Testis (tissue), 5 donors: ENCODE measurements at places on chromosomes 3 and 15. TPM values are rescaled to one million over a fixed set of nuclear protein-coding genes. Genes with fewer than 3 reads are reported as not detected.
A peak's percentile ranks its signal among the peaks of the same experiment; 100 is the strongest.

C3orf85 gene
- not detected for total RNA-seq

KIF23 gene
- total RNA-seq = 23.9 TPM

GJD2 gene
- 0.16 TPM for total RNA-seq

SLCO2A1 gene
- 2.2 TPM for total RNA-seq

OR5H6 gene
- not detected for total RNA-seq

- DNase-seq = peak; percentile 38
- H3K36me3 ChIP-seq = no peaks in the 10 kb centered on the region
Measured at GRCh38 chr3:169886671-169887070, 16.9 kb upstream of the LRRC31 start.

DNA sequence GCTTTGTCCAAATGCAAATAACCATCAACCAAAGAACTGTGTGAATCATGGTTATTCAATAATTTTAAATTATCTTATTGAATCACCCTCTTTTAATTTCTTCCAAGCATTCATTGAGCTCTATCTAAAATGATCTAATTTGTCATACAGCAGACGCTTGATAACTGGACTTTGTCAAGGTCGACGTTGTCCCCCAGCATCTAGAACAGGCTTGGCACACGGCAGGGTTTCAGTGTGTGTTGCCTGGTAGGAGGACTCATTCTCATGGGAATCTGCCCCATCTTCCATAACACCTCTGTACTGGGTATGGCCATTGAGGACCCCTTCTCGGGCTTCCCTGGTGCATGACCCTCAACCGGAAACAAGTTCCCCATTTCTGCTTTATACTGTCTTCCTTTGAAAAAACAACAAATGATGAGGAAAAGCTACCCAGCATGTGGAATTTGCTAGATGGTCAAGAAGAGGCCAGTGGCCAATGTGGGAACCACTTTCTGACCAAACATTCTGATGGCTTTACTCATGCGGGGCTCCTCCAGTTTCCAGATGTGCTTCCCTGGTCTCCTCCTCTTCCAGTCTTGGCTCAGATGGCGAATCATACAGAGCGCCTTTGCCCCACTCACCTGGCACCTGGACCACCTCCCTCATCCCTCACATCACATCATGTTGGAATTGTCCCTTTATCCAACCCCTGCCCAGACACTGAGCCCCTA lies 41.7 kb upstream of the SEC22A start:
- H3K4me3 ChIP-seq = no peak overlapping the region
- H3K4me1 ChIP-seq = peaks cover 7% of the 10 kb centered on the region
- no peak for DNase-seq
- H3K27ac ChIP-seq = no peak overlapping the region
- H3K27me3 ChIP-seq = no peaks in the 10 kb centered on the region

DNA sequence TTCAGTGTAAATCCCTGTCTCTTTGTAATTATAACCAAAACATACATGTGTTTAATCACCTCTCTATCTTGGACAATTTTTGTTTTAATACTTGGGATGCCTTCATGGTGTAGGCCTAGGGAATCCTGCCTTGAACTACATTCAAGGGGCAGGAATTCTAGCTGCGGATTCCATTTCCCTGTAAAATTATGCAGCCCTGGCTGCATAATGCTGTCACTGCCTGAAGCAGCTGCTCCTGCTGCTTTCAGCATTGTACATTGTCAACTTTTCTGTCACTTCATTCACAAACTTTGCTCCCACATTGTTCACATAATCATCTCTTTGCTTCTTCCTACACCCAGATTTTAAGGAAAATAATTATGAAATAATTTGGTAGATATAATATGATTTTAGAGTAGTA lies 638.7 kb downstream of the RBMS3 start:
- no peaks in the 10 kb centered on the region for H3K4me1 ChIP-seq
- DNase-seq = no peak
- H3K4me3 ChIP-seq = no peak overlapping the region
- H3K27me3 ChIP-seq = no peaks in the 10 kb centered on the region

GRCh38 chr3:104687362-104687761 lies 679.3 kb upstream of the ALCAM start:
- no peaks in the 10 kb centered on the region for H3K4me1 ChIP-seq
- H3K27ac ChIP-seq = no peak overlapping the region
- no peaks in the 10 kb centered on the region for H3K27me3 ChIP-seq
- no peaks in the 10 kb centered on the region for H3K36me3 ChIP-seq

DNA sequence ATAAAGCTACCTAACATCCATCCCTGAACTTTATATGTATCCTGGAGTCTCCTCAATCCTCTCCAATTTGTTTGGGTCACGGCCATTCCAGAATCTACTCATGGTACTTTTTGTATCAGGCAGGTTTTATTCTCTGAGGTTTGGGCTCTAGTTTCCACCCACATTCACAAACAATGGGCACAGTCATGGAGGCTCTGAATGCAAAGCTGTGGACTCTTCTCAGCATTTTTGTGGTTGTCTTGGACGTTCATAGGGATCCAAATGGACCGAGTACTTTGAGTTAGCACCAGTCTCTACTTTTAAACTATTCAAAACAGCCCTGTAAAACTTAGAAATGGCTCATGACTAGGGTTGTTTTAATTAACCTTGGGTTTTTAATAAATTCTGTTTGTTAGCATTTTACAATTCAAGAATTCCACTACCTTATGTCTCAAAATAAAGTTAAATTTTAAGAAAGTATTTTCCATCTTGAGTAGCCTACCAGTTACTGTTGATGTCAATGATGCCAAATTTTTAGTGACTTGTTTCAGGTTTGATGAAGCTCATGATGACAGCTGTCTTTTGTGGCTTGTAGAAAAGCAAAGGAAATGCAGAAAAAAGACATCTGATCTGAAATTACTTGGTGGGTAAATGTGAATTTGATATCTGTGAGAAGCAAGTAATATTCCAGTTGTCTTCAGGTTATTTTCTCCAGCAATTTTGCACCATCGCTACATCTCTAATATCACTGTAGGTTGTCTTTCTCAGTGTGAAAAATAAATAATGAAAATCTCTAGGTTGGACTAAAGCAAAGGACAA lies 275.7 kb upstream of the THBS1 start:
- H3K27ac ChIP-seq = no peak overlapping the region
- H3K4me3 ChIP-seq = no peak overlapping the region
- no peaks in the 10 kb centered on the region for H3K36me3 ChIP-seq

DNA sequence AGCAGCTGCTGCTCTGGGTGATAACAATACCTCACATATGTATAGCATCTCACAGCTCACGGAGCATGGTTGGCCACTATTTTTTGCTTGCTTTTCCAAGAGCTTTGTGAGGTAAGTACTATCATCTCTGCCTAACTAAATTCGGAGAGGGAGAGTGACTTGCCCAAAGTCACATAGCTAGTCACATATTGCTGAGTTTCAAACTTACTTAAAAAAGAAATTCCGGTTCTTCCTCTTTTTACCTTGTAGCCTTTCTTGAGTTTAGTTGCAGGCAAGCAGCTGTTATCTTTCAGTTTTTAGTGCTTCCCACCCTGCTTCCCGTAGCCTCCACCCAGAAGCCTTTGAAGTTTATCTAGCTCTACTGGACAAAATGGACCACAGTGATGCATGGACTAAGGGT lies 309.2 kb downstream of the PDCD6IP start:
- no peak overlapping the region for H3K4me3 ChIP-seq
- H3K36me3 ChIP-seq = no peaks in the 10 kb centered on the region
- no peaks in the 10 kb centered on the region for H3K27me3 ChIP-seq
- no peaks in the 10 kb centered on the region for H3K4me1 ChIP-seq
- H3K27ac ChIP-seq = no peak overlapping the region

DNA sequence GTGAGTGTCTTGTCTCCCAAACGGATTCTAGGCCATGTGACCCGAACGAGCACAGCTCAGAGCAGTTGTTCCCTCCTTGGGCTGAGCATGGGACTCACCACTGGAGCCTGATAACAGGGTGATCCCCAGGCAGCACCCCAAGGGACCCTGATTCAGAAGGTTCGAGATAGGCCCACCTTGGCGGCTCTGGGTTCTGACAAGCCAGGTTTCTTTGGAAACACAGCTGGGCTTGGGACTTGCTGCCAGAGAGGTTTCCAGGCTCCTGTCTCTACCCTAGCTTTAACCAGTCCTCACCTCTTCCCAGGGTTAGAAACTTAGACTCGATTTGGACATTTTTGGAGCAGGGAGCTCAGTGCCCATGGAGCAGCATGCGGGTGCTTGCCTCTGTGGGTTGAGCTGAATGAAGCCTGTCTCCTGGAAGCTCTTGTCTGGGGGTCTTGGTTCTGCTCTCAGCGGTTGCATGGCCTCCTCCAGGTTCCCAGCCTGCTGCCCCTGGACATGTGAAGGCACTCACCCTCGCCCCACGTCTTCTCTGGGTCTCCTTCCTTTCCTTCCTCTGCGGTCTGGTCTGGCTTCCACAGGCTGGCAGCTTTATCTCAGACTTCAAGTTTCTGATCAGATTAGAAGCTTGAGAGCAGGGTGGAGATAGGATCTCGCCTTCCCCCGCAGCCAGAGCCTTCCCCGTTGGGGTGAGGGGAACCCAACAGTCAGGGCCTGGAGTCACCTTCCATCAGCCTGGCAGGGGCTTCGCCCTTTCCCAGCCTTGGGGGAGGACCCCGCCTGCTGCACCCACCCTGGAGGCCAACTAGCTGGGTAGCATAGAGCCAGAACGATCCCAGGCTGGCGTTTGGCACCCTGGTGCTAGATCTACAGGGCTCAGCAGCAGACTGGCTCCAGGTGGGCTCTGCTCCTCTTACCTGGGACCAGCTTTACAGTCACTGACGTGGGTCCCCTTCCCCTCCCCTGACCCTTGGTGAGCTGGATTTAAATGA lies 21.0 kb downstream of the PAQR5 start:
- H3K27me3 ChIP-seq = no peaks in the 10 kb centered on the region
- H3K4me1 ChIP-seq = no peaks in the 10 kb centered on the region
- DNase-seq = no peak
- H3K4me3 ChIP-seq = no peak overlapping the region

DNA sequence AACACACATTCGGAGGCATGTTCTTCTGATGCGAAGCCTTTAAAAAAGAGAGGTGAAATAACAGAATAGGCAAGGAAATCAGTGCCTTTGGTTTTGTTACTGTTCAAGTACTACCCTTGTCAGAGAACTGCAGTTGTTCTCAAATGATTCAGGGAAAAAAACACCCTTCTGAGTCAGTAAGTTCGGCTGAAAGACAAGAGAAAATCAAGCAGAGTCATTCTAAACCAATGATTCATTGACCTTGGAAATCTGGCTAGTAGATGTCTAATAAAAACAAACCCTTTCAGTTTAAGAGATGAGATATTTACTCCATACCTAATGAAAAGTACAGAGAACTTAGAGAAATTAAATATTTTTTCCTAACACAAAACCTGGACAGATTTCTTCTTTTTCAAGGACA lies 72.7 kb upstream of the ABI3BP start:
- no peak for DNase-seq
- no peaks in the 10 kb centered on the region for H3K4me1 ChIP-seq
- no peaks in the 10 kb centered on the region for H3K27me3 ChIP-seq
- H3K27ac ChIP-seq = no peak overlapping the region
- H3K36me3 ChIP-seq = no peaks in the 10 kb centered on the region
